Breast epithelium (tissue), 4 donors: ENCODE measurements at places on chromosomes 2 and 18.

GRCh38 chr2:10452312-10452711, 4.2 kb upstream of the ODC1 start:
- DNase-seq: peak; percentile 52

GRCh38 chr2:113965644-113966043, 75.8 kb downstream of the ACTR3 start:
- DNase-seq: no peak

GRCh38 chr2:96762529-96763311, 2.0 kb downstream of the CNNM4 start:
- DNase-seq: no peak

GRCh38 chr18:54558609-54559585, 32.1 kb upstream of the DYNAP start:
- DNase-seq: no peak

DNA sequence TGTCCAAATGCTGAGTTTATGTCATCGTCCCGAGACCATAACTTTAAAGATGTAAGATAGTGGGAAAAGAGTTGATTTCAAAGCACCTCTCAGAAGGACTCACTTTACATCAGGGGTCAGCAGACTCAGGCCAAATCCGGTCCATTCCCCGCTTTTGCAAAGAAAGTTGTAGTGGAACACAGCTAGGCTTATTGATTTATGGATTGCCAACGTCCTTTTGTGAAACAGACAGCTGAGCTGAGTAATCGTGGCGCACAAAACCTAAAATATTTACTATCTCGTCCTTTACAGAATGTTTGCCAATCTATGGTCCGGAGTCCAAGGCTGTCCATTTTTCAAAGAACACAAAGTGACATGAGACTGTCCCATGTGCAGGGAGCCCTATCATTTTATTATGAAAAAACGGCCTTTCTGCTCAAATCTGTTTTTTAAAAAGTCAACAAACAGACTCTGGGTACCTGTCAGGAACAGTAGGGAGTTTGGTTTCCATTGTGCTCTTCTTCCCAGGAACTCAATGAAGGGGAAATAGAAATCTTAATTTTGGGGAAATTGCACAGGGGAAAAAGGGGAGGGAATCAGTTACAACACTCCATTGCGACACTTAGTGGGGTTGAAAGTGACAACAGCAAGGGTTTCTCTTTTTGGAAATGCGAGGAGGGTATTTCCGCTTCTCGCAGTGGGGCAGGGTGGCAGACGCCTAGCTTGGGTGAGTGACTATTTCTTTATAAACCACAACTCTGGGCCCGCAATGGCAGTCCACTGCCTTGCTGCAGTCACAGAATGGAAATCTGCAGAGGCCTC, at the start of gene IL1RN:
Gene IL1RN (plus strand): TSS at position 754 of the 801 bp plus-strand sequence. CDS start 27 bp downstream, at position 781.
- no peak for DNase-seq

DNA sequence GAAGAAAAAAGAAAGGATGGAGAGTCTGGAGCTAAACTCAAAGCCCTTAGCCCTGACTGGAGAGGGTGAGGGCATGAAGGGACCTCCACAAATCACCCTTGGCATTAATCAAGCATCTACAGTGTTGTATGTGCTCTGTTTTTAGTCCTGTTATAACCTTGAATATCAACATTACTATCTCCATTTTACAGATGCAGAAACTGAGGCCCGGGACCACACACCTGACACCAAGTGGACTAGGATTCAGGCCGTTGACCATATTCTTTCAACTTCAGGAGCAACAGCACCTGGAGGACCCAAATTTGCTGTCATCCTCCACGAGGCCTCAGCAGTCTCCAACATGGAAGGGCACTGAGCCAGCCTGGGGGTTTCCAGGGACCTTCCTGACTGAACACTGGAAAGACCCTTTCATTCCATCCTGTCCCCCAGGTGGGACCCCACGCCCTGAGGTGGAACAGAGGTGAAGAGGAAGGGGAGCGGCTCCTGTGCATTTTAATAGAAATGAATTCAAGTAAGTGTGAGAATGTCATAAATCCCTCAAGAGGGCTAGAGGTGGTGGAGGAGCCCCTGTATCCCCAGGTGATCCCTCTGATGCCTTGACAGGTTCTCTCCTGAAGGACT, 41.0 kb downstream of the SERTAD2 start:
- no peak for DNase-seq

GRCh38 chr2:158796652-158797051, 1.5 kb downstream of the DAPL1 start:
- DNase-seq: no peak

- DNase-seq: no peak
Measured at GRCh38 chr2:65715323-65715722, 282.9 kb upstream of the SPRED2 start.

GRCh38 chr2:1233281-1233680, 180.0 kb upstream of the TPO start:
- DNase-seq: no peak
